ENCODE measurements at places on chromosomes 11 and 22.

GRCh38 chr22:24816806-24817205, 10.8 kb downstream of the SGSM1 start:
- DNase-seq, result no peak

DNA sequence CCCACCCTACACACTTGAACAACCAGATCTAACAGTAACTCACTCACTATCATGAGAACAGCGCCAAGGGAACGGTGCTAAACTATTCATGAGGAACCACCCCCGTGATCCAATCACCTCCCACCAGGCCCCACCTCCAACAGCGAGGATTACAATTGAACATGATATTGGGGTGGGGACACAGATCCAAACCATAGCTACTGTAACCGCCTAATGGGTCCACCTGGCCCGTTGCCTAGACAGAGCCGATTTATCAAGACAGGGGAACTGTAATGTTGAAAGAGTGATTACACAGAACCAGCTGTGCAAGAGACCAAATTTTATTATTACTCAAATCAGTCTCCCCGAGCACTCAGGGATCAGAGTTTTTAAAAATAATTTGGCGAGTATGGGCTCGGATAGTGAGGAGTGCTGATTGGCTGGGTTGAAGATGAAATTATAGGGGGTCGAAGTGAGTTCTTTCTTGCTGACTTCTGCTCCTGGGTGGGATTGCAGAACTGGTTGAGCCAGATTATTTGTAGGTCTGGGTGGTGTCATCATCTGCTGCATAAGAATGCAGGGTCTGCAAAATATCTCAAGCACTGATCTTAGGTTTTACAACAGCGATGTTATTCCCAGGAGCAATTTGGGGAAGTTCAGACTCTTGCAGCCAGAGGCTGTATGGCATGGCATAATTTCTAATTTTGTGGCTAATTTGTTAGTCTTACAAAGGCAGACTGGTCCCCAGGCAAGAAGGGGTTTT, 17.9 kb upstream of the ZC3H12C start:
- DNase-seq, result no peak

DNA sequence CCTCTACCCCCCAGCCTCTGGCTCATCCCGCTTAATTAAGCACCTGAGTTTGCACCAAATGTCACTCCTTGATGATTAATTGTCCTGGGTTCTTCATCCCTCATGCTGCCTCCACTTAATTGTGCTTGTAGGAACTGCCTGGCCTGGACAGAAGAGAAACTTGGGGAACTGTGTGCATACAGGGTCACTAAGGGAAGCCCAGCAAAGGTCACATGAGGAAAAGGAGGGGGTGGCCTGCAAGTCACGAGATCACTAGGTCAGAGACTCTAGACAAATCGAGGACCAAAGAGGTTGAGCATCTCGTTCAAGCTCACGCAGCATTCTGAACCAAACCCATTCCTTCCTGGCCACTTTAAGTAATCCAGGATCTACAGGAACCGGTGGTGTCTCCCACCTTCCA, 75.8 kb downstream of the PDE2A start:
- no peak for DNase-seq

DNA sequence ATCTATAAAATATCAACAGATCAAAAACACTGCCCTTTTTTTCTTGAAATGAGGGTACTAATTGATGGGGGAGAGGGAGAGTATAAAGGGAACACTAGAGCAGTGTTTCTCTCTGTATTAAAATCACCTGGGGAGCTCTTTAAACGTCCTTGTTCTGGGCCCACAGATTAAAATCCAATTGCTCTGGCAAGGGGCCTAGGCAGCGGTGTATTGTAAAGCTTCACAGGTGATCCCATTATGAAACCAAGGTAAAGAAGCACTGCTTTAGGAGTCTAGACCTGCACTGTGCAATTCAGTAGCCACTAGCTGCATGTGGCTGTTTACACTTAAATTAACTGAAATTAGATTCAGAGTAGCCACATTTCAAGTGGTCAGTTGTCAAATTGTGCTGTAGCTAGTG, 3.0 kb downstream of the AQP11 start:
- DNase-seq, result no peak

DNA sequence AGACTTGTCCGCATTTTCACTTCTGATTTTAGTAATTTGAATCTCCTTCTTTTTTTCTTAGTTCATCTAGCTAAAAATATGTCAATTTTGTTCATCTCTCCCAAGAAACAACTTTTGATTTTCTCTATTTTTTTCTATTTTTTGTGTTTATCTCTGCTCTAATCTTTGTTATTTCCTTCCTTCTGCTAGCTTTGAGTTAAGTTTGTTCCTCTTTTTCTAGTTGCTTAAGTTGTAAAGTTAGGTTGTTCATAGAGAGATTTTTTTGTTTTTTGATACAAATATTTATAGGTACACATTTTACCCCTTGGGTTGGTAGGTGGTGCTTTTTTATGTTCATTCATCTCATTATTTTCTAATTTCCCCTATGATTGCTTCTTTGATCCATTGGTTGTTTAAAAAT, 22.1 kb upstream of the XKR3 start:
- DNase-seq, result no peak

DNA sequence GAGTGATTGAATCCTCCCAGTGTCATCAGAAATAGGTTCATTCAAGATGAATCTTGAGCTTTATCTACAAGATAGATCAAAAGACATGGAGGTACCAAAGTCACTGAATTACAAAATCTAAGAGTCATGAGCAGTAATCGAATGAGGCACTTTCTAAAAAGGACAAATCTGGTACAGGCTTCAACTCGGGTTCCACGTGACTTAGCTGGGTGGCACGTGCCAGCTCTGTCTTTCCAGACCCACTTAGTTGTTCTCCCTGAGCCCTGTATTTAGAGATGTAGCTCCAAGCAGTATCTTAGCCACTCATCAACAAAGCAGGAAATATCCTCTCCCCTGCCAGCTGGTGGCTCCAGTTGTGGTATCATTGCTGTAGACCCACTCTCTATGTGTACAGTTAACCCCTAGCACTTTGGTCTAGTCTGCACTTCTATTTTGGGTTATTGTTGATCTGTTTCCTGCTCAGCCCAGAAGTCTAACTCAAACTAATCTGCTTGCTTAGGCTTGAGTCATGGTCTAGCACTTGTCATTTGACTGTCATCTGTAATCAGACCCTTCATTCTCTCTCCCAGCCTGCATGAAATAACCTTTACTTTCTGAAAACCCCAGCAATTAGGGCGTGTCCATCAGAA, 528.7 kb downstream of the ETS1 start:
- no peak for DNase-seq

DNA sequence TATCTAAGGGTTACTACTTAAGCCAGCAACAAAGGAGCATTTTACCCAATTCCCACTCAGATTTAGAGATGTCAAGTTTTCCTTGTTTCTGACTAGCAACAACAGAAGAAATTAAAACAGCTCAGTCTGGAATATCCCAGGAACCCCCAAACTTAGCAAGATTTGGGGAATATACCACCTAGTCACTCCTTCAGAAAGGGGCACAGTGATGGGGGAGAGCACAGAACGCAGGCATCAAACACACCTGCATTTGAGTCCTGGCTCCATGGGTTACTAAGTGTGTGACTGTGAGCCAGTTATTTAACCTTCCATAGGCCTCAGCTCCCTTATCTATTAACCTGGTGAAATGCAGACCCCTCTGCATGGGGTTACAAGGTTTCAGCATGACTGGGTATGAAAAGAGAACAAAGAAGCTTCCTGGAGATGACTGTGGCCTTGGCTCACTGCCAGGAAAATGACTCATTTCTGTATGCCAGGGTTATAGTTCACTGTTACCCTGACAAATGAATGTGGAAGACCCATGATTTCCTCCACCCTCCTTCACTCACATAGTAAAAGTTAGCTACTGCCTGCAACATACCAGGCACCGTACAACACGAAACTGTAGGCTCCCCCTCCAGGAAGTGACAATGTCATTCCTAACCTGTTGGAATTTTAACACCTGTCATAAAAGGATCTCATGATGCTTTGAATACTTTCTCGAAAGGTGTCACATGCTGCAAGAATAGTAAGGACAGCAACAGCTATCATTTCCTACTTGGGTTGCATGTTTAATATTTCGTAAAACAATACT, 79.6 kb downstream of the ME3 start:
- peak; percentile 10 for DNase-seq

- peak; percentile 28 for DNase-seq
These were observed 9.9 kb downstream of the EIF1AD start for GRCh38 chr11:65992056-65992455.

GRCh38 chr11:116043857-116044256, 539.6 kb upstream of the CADM1 start:
- DNase-seq, result no peak

GRCh38 chr11:7098235-7098832, 9.5 kb downstream of the RBMXL2 start:
- peak; percentile 4 for DNase-seq

GRCh38 chr11:33344611-33345010, 87.4 kb downstream of the HIPK3 start:
- DNase-seq, result peak; percentile 33

GRCh38 chr11:6855971-6856541, 6.8 kb upstream of the OR10A2 start:
- DNase-seq, result no peak

- no peak for DNase-seq
These were observed 404.5 kb downstream of the BRD1 start for GRCh38 chr22:49423125-49423650.

- DNase-seq, result no peak
These were observed 104.4 kb downstream of the STIM1 start for GRCh38 chr11:3959903-3960265.

DNA sequence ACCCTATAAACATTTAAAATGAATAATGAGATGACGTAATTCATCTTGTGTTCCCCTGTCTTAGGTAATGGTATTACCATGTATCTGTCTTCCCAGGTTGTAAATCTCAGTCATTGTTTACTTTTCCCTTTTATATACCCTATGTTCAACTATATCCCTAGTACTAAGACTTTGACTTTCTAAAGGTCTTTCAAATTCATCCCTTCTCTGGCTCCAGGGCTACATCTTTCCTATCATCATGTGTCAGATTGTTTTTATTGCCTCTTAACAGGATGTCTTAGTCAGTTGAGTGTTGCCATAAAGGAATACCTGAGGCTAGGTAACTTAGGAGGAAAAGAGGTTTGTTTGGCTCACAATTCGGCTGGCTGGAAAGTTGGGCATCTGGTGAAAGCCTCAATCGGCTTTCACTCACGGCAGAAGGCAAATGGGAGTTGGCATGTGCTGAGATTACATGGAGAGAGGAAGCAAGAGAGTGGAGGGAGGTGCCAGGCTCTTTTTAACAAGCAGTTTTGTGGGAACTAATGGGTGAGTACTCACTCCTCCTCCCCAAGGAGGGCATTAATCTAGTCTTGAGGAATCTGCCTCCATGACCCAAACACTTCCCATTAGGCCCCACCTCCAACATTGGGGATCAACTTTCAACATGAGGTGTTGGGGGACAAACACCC, 11.6 kb upstream of the DLAT start:
- no peak for DNase-seq

- DNase-seq, result no peak
These were observed 717 bp upstream of the SLC7A4 start for GRCh38 chr22:21032868-21033688.

GRCh38 chr11:104130161-104130560, 33.8 kb downstream of the PDGFD start:
- DNase-seq, result peak; percentile 62

GRCh38 chr11:110345743-110346142, 49.3 kb upstream of the RDX start:
- no peak for DNase-seq

- DNase-seq, result no peak
These were observed 97.0 kb downstream of the ST3GAL4 start for GRCh38 chr11:126452241-126453101.

DNA sequence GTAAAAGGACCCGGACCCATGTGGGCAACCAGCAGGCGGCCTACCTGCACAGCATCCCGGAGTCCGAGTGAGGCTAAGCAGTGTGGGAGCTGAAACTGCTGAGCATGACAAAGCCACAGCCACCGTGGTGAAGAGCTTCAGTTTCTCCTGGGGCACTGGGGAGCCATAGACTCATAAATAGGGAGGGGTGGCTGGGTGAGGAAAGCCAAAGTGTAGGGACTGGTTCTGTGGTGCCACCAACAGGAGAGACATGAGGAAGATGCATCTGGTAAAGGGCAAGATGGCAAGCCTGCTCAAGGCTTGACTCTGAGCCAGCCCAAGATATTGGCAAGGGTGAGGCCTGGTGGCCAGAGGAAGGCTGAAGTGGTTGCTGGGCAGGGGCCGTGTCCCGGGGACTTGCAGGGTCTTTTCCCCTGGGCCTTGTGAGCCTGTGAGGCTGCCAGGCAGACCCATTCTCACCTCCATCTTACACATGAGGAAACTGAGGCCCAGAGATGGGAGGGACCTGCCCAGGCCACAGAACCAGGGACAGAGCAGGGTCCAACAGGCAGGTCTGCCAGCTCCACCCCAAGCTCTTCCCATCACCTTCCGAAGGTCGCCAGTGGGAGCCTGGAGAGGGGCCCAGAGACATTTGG, 30.4 kb downstream of the CYTH4 start:
- no peak for DNase-seq

DNA sequence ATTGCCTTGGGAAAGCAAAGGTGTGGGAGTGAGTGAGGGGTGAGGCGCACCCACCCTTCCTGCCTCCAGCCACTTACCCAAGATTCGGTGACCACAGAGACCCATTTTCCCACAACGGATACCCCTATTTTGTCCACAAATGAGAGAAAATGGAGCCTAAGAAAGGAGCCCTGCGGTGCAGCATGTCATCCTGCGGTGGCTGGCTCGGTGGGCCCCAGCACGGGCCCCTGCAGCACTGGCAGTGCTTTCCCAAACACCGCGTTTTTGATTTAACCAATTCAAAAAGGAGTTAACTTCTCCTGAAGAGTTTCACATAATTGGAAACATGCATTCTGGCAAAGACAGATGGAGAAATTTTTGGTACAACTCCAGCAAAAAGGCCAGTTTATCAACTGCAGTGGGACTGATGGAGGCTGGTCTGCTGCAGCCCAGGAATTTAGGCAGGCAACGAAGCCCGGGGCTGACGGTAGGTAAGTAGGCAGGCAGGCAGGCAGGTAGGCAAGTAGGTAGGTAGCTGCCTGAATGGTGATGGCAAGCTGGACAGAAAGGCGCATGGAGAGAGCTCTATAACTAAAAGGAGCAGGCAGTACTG, 84.2 kb downstream of the FDX1 start:
- no peak for DNase-seq

DNA sequence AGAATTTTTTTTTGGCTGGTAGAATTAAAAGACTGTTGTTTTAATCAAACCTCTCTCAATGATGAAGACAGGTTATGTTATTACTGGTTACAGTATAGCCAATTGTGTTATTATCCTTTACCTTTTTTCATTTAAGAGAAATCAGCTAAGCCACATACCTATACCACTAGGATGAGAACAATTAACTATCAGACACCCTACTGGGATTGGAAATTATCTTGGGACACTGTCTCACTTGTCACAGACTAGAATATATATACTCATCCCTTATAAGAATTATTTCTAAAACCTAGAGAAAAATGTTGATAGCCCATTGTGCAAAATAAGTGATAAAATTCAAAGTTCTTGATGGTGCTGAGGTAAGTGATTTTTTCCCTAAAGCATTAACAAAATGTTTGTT, at the start of gene OR5AS1:
Gene OR5AS1 (plus strand): TSS at position 301 of the 400 bp plus-strand sequence. CDS start 2,765 bp downstream, outside the sequence.
- no peak for DNase-seq

- no peak for DNase-seq
These were observed 5.6 kb upstream of the SYT8 start for GRCh38 chr11:1829039-1829820.

All from NCI-H524 (cell line).